Pancreas (tissue), 10 donors: ENCODE measurements at places on chromosomes 7 and 10.
A peak's percentile ranks its signal among the peaks of the same experiment; 100 is the strongest.

DNA sequence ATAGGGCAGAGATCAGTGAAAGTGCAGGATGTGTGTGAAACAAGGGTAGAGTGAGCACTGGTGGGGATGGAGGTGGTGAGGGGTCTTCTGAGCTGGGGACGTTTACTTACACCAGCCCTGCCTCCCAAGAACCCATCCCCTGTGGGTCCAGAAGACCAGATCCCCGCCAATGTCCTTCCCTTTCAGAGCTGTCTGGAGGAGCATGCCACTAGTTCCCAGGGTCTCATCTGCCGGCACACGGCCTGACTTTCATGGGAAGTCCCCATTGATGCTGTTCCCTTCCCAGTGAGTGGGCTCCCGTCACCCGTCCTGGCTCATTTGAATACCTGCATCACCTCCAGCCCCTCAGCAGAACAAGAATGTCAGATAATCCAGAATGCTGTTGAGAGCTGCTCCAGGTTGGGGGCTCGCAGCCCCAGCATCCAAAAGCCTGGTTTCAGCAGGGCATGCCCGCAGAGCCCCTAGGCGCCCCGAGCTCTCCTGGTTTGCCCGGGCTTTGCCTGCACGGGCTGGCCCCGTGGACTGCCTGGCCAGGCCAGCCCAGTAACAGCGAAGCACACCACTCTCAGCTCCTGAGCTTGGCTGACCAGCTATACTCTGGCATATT lies 246.7 kb downstream of the MGMT start:
- DNase-seq: no peak
- H3K4me3 ChIP-seq: no peak overlapping the region
- H3K36me3 ChIP-seq: no peaks in the 10 kb centered on the region
- no peak overlapping the region for H3K27ac ChIP-seq

DNA sequence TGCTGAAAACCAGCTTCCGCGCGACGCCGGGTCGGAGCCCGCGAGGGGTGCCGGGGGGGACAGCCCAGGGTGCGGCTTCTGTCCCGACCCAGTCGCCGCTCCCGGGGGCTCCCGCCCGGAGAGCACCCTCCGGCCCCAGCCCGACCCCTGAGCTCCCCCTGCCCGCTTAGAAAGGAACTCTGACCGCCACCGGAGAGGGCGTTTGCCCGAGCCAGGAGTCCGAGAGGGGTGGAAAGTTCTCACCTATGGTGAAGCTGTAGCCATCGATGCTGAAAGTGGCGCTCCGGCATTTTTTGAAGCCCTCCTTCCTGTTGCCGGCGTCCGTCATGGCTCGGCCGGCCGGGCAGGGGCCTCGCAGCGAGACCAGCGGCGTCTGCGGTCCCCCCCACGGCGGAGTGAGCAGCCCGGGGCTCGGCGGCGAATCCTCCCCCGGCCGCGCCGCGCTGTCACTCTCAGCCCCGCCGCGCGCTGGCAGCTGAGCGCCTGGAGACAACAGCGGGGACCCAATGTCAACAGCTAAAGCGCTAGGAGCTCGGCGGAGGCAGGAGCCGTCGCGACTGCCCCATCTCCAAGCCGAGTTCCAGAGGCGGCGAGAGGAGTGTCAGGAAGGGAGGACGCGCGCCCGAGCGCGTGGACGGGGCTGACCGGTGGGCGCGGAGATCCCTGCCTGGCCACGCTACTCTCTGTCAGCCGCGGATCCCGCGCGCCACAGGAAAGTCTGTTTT lies 191.6 kb downstream of the LSM5 start:
- H3K27me3 ChIP-seq: no peaks in the 10 kb centered on the region
- H3K4me1 ChIP-seq: no peaks in the 10 kb centered on the region
- peak; percentile 11 for DNase-seq
- H3K36me3 ChIP-seq: no peaks in the 10 kb centered on the region
- H3K4me3 ChIP-seq: peak overlapping the region; percentile 13
- H3K27ac ChIP-seq: no peak overlapping the region

DNA sequence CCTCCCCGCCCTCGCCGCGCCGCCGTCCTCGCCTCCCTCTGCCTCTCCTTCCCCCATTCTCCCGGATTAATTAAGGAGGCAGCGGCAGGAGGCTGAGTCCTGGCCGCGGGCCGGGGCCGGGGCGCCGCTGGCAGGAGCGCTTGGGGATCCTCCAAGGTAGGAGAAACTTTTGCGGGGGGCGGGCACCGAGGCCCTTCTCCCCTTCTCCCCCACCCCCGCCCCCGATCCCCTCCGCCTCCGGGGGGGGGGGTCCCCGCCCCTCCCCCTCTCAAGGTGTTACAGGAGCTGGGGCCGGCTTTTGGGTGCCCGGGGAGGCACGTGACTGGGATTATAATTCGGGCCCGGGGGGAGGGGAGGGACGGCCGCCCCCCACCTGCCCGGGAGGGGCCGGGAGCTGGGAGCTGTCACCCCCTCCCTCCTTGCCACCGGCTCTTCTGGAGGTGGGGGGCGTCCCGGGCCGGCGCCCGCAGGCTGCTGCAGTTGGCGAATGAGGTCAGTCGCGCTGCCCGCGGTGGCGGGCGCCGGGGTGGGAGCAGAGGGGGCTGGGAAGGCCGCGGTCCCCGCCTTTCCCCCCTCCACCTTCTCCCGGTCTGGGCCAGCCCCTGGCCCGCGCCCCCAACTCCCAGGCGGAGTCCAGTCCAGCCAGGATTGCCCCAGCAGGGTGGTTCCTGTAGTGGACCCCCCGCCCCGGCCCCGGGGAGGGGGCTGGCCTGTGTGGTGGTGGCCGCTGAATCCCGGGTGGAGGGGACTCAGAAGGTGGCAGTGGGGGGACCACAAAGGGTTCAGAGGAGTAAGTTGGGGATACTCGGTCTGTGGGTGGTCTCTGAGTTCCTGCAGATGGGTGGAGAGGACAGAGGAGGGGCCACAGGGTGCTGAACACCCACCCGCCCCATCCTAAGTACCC lies 567 bp downstream of the GTF2IRD1 start:
- no peaks in the 10 kb centered on the region for H3K36me3 ChIP-seq
- H3K27ac ChIP-seq: peak overlapping the region; percentile 51
- peaks cover 9% of the 10 kb centered on the region for H3K4me1 ChIP-seq
- peak overlapping the region; percentile 53 for H3K4me3 ChIP-seq
- peak; percentile 73 for DNase-seq

DNA sequence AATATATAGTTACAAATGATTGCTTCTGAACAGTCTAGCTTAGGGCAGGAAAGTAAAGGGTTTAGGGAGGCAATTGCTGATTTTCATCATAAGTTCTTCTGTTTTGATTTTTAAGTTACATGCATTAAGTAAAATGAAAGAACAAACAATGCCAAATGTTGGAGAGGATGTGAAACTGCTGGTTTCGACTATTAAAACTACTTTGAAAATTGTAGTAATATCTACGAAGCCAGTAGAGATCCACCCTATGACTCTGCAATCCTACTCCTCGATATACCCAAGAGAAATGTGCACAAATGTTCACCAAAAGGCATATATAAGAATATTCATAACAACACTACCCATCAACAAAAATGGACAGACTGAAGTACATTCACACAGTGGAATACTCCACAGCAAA lies 24.3 kb downstream of the PDZD8 start:
- H3K27me3 ChIP-seq: no peaks in the 10 kb centered on the region
- no peaks in the 10 kb centered on the region for H3K36me3 ChIP-seq
- no peak for DNase-seq
- H3K4me3 ChIP-seq: no peak overlapping the region
- peaks cover 8% of the 10 kb centered on the region for H3K4me1 ChIP-seq

GRCh38 chr7:23293500-23294073 lies 5.6 kb upstream of the MALSU1 start:
- no peaks in the 10 kb centered on the region for H3K27me3 ChIP-seq
- H3K27ac ChIP-seq: no peak overlapping the region
- H3K4me3 ChIP-seq: no peak overlapping the region

DNA sequence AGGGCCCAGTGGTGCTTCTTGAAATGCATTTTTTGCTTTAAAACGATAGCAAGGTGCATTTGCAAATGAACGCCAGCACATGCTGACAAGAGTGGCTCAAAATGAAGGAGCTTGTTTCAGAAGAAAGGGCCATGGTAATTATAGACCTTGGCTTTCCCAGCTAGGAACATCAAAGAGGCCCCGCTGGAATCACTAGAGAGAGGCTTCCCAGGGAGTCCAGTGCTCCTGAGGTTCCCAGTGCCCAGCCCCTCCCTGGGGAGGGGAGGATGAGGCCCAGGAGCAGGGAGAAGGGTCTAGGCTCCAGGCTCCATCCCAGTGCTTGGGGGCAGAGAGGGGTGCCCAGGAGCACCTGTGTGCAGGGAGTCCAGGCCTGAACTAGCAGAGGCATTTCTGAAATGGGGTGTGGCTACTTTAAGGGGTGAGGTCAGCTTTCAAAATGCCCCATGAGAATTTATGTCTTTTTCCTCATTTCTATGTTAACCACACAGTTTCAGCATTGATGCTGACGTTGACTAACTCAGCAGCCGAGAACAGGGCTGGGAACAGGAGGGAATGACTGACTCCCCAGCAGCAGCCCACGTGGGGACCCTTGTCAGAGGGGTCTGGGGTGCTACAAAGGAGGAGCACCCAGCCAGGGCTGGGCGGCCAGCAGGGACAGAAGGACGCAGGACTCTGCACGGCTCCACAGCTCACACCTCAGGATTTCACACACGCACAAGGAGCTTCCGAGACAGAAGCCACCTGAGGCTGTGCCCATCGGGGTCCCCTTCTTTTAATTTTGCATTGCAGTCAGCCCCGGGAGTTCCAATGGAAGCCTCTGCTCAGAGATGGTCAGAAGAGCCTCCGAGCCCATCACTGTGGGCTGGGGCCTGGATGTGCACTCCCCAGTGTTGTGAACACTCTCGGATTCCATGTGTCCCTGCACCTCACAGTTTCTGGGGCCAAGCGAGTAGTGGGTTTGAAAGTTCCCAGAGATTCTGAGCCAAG lies 570.2 kb downstream of the PTPRN2 start:
- H3K4me3 ChIP-seq: no peak overlapping the region
- H3K27ac ChIP-seq: no peak overlapping the region
- H3K27me3 ChIP-seq: no peaks in the 10 kb centered on the region
- DNase-seq: no peak
- H3K36me3 ChIP-seq: no peaks in the 10 kb centered on the region
- H3K4me1 ChIP-seq: peaks cover 10% of the 10 kb centered on the region

DNA sequence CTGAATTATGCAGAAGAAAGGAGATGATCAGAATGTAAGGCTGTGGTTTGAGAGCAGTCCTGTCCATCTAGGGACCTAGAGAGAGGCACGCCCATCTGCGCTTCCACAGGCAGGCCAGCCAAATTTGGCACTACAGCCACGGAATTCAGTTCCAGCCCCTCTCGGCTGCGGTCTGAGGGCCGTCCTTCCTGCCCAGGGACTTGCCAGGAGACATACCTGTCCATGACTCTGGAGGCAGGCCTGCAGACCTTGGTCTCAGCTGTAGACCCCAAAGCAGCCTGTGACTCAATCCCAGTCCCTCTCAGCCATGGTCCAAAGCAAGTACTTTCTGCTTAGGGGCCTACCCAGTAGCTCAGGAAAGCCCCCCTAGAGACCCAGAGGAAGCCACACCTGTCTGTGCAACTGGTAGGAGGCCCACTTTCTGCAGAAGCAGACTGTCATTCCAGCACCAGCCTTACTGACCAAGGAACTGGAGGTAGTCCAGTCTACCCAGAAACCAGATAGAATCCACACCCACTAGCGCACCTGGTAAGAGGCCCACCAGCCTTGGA lies 720.9 kb downstream of the PARD3 start:
- no peak for DNase-seq
- no peaks in the 10 kb centered on the region for H3K4me1 ChIP-seq
- H3K36me3 ChIP-seq: no peaks in the 10 kb centered on the region
- H3K27me3 ChIP-seq: no peaks in the 10 kb centered on the region
- H3K4me3 ChIP-seq: no peak overlapping the region

DNA sequence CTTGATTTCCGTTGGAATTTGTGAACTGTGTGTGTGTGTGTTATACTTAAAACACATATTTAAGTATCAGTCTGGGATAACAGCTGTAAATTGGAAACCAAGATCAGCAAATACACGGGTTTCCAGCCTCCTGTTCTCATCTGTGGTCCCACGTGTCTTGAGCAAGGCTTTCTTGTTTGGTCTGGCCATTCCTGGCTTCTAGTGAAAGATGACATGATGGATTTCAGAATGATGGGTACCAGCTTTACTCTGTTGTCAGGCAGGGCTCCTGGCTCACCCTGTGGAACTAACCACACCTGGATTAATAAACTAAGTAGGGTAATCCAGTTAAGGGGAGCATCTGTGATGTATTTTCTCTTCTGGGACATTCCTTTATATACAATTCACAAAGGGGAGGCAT lies 346.2 kb upstream of the AOAH start:
- no peak for DNase-seq
- H3K27me3 ChIP-seq: no peaks in the 10 kb centered on the region
- H3K27ac ChIP-seq: no peak overlapping the region
- no peaks in the 10 kb centered on the region for H3K36me3 ChIP-seq

DNA sequence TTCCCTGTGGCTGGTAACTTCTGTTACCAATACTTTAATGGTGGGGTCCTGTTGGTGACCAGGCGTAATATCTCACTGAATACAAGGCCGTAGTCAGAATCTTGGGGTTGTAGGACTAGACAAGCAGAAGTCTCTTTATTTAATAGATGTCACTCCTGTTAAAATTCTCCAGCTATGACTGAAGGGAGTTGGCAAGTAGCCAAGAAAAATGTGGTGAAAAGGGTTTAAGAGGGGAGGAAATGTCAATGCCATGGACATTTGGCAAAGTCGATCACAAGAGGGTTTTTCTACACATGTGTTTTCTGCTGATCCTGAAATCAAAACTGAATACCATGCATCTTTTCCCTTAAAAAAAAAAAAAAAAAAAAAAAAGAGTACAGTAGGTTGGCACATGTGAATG lies 533.5 kb downstream of the AUTS2 start:
- no peak overlapping the region for H3K4me3 ChIP-seq
- no peaks in the 10 kb centered on the region for H3K4me1 ChIP-seq
- no peaks in the 10 kb centered on the region for H3K36me3 ChIP-seq
- no peak for DNase-seq
- no peaks in the 10 kb centered on the region for H3K27me3 ChIP-seq

GRCh38 chr10:127151981-127152699 lies 44.3 kb downstream of the INSYN2A start:
- no peak for DNase-seq
- no peak overlapping the region for H3K4me3 ChIP-seq
- no peaks in the 10 kb centered on the region for H3K27me3 ChIP-seq
- H3K36me3 ChIP-seq: no peaks in the 10 kb centered on the region
- H3K27ac ChIP-seq: no peak overlapping the region

GRCh38 chr7:20241911-20242261 lies 24.7 kb upstream of the MACC1 start:
- DNase-seq: no peak
- no peaks in the 10 kb centered on the region for H3K27me3 ChIP-seq
- H3K36me3 ChIP-seq: no peaks in the 10 kb centered on the region
- H3K4me3 ChIP-seq: no peak overlapping the region

DNA sequence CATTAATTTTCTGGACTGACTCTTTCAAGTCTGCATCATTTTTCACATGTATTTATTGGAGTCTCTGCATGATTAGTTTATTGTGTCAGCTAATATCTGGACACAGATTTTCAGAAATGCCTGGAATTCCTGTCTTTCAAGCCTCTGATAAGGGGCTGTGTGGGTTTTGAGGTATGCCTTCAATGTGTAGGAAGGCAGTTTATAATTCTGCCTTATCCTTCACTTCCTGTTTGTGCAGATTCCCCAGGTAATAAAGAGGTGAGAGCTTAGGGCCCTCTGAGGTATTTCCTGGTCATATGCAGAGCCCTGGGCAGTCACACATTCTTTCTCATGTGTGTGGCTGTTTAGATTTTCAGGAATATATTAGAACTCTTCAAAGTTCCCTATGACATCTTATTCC lies 79.4 kb upstream of the PRKCQ start:
- no peaks in the 10 kb centered on the region for H3K4me1 ChIP-seq
- no peaks in the 10 kb centered on the region for H3K36me3 ChIP-seq
- H3K27ac ChIP-seq: no peak overlapping the region
- no peaks in the 10 kb centered on the region for H3K27me3 ChIP-seq
